ENCODE measurements at places on chromosomes 5 and 9.

GRCh38 chr5:124252747-124253146 lies 493.7 kb downstream of the ZNF608 start:
- no peak for DNase-seq

GRCh38 chr5:151738125-151738848 lies 20.1 kb downstream of the ATOX1 start:
- no peak for DNase-seq

GRCh38 chr5:72817671-72818266 lies 1.3 kb downstream of the TNPO1 start:
- DNase-seq, result no peak

DNA sequence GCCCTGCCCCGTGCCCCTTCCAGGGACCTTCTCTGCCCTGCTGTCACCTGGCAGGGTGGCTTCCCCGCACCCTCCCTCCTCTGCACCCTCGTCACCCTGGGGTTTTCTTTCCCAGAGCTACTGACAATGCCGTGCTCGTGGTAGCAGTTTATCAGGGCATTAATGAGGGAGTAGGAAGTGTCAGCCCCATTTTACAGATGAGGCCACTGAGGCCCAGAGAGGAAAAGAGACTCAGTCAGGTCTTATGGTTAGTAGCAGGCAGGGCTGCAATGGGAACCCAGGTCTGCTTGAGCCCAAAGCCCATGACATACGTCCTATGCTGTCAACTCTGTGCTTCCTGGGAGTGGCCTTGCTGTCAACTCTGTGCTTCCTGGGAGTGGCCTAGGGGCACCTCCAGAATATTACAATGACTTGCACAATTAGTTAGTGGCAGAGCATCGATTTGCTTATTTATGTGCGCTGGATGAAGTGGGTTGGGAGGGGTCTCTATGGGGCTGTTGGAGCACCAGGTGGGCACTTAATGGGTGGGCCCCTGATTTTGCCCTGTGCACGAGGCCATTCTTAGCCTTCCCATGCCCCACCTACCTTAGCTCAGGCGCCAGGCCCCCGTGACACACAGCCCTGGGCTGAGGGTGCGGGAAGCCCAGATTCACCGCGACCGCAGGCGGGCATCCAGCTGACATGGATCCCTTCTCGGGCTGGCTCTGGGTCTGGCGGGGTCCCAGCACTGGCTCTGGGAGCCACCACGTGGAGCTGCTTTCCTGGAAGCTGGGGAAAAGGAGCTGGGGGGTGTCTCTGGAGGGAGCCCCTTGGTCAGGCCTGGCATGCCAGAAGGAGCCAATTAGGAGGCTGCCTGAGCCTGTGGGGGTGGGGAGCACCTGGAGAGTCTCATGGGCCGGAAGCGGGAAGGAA lies 82.0 kb upstream of the ORM1 start:
- DNase-seq, result no peak

- no peak for DNase-seq
Observed at GRCh38 chr5:53926026-53926425, 365.6 kb downstream of the NDUFS4 start.

GRCh38 chr9:22159586-22159985 lies 150.5 kb upstream of the CDKN2B start:
- no peak for DNase-seq

DNA sequence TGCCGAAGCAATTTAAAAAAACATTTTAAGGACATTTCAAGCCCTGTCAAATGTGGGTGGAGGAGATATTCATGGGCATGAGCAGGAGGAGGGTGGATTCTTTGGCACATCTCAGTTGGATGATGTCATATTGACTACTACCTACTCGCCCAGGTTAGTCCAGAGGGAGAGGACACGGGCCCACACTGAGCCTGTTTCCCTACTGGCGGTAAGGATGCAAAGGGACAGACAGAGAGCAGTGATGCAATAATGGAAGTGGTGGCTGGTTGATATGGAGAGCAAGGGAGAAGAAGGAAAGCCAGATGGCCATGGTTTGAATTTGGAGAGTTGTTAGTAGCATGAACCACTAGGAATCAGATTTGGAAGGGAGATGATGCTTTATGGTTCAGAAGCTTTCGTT lies 34.1 kb upstream of the PDE8B start:
- DNase-seq, result no peak

GRCh38 chr5:58926541-58926935 lies 343.7 kb downstream of the RAB3C start:
- DNase-seq, result no peak

- DNase-seq, result no peak
Observed at GRCh38 chr5:128212191-128212806, 128.7 kb downstream of the SLC12A2 start.

- no peak for DNase-seq
Observed at GRCh38 chr9:93467062-93467416, 13.7 kb upstream of the FAM120AOS start.

DNA sequence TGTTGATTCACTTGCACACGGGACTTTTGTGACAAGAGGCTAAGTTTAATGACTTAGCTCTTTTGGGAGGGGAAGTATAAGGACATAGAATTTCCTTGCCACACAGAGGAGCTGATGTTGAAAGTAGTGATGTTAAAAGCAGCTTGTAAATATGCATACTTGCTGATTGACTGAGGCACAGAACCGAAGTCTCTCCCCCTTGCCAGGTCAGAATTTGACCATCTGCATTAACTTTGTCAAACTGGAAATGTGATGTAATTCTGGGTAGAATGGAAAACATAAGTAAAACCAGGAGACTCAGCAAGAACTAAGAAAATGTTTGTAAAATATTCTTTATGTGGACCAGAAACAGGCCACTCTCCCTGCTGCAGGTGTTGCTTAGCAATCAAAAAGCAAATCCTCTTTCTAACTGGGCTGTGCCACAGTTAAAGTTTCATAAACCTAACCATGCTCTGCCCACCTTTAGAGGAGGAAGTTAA lies 284.2 kb downstream of the NR3C1 start:
- no peak for DNase-seq

- no peak for DNase-seq
Observed at GRCh38 chr5:87949676-87950631, 318.7 kb downstream of the TMEM161B start.

GRCh38 chr5:9015260-9015936 lies 530.5 kb downstream of the SEMA5A start:
- no peak for DNase-seq

GRCh38 chr9:134276453-134277245 lies 49.6 kb upstream of the RXRA start:
- DNase-seq, result no peak

DNA sequence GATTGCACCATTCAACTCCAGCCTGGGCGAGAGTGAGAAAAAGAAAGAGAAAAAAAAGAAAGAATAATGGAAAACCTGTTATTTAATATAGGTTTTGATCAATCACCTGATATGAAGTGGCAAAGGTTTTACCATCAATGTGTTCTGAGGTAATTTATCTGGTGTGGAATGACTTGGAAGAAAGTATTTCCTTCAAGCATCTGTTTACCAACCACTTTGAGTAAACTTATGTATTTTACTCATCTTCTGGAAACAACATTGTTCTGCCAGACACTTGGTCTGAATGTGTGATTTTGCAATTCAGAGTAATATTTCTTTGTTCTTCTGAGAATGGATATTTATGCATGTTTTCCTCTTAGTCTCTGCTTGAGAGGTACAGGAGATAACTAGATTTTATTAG lies 24.3 kb downstream of the KIF2A start:
- no peak for DNase-seq

- DNase-seq, result no peak
Observed at GRCh38 chr5:55902696-55903095, 51.5 kb downstream of the IL31RA start.

DNA sequence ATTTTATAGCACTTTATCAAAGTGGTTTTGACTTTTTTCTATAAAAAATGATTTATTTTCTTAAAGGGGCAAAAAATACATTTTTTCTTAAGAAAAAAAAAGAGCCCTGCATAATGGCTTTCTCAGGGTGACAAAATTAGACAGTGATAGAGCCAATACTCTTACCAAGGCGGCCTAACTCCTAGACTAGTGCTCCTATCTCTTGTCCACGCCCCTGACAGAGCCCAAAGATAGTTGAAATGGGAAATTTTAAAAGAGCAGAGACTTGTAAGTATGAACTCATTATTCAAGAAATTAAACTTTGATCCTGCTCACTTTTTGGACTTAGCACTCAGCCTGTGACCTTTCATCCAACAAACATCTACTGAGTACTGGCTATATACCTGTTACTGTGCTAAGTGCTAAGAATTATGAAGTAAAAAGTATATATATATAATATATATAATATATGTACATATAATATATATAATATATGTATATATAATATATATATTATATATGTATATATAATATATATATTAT lies 1.2 kb downstream of the INVS start:
- DNase-seq, result no peak

DNA sequence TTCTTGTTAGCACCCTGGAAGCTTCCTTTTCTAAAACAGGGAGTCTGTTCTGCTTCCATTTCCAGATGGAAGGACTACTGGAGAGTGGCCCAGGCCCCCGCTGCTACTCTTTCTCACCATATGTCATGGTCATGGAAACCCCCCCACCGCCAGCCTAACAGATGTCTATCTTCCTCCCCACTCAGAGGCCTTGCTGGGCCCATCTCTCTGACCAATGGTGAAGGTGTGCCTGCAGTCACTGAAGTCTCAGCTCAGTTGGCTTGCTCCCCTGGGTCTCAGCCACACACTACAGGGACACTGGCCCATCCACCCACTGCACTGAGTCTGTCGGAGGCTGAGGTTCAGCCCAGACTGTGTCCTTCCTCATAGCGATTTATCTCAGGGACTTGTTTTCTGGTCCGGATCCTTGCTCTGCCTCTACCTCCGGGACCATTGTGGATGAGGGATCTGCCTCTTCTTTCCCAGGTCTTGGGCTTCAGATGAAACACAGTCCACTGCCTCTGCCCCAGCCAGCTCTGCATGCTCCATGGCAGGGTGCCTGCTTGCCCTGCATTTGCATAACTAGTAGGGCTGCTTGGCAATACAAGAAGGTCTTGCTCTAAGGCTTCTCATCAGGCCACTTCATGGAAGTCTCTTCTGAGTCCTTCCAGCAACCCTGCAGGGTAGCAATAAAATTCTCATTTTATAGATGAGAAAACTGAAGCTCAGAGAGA lies 30.8 kb downstream of the GALNT12 start:
- no peak for DNase-seq

GRCh38 chr9:78615372-78615771 lies 318.4 kb downstream of the PSAT1 start:
- no peak for DNase-seq

DNA sequence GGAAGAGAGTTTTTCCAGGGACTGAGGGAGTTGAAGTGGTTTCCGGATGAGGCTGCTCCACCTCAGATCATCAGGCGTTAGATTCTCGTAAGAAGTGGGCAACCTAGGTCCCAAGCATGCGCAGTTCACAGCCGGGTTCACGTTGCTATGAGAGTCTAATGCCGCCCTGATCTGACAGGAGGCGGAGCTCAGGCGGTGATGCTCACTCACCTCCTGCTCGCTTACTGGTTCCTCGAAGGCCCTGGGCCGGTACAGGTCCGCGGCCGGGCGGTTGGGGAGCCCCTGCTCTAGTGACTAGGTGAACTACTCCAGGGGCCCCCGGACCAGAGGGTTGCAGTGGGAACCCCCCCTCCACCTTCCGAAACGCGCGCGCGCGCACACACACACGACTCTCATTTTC lies 997 bp upstream of the RNF130 start:
- no peak for DNase-seq

DNA sequence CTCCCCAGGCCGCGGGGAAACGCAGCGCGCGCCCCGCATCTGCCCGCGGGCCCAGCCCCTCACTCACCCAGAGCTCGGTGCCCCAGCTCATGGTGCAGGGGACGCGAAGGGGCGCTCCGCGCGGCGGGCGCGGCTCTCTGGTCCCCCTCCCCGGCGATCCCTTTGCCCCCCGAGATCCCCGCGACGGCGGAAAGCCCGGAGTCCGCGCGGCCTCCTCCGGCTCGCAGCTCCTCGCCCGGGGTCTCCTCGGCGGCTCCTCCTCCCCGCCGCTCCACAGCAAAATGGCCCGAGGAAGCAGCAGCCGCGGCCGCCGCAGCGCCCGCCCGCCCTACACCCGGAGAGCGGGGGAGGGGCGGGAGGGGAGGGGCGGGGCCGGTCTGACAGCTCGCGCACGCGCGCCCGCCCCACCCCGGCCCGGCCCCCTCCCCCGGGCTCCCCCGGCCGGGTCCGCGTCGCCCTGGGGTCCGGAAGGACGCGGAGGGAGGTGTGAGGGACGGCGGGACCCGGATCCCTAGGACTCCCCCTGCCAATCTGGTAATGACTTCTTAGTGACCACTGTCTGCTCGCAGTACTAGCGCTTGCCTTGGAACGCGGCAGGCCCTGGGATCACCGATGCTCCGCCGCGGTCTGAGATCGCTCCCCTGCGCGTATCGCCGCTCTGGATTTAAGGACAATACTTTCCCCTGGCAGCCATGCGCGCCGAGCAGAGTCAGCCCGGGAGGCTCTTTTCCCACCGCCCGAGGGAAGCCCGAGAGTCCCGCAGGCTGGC lies at the start of gene FNBP1:
Gene FNBP1 (minus strand): TSS at position 305 of the 769 bp plus-strand sequence. CDS start 214 bp downstream, at position 91.
- peak; percentile 78 for DNase-seq

- DNase-seq, result no peak
Observed at GRCh38 chr9:92534674-92535073, 1.1 kb downstream of the ECM2 start.
